ENCODE measurements at places on chromosomes 4 and X. TPM values are rescaled to one million over a fixed set of nuclear protein-coding genes. Genes with fewer than 3 reads are reported as not detected.

Gene PDCL2
- not detected for polyA plus RNA-seq

Gene RAB33A
- 7.6 TPM for polyA plus RNA-seq

Gene GLRA2
- not detected for polyA plus RNA-seq

Gene HSPA4L
- polyA plus RNA-seq: not detected

Gene DCLK2
- polyA plus RNA-seq: 0.06 TPM

Gene STATH
- not detected for polyA plus RNA-seq

Gene ATP1B4
- not detected for polyA plus RNA-seq

Gene MTMR8
- polyA plus RNA-seq: 2.7 TPM

Gene SORCS2
- not detected for polyA plus RNA-seq

Gene OTUD5
- polyA plus RNA-seq: 33.8 TPM

Gene DAPP1
- polyA plus RNA-seq: 17.7 TPM

Gene CT45A3
- not detected for polyA plus RNA-seq

DNA sequence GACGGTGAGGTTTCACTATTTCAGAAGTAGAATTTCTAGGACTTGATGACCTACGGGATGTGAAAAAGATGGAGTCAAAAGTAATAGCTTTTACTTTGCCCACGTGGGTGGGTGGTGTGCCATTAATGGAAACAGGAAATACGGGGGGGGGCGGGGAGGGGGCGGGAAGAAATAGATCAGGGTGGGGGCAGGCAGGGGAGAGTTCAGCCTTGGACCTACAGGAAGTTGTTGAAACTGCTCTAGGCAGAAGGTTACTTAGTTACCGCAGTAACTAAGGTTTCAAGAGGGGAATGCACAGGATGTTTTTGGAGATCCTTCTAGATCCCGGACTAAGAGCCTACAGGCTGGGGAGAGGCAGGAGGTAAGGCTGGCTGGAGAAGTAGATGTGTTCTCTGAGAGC, 3.6 kb upstream of the FHL1 start:
- peak; percentile 25 for DNase-seq

GRCh38 chr4:24853142-24853541, 57.8 kb downstream of the SOD3 start:
- DNase-seq: no peak

- no peak for DNase-seq
These were observed 9.3 kb downstream of the APOO start for GRCh38 chrX:23898412-23898959.

DNA sequence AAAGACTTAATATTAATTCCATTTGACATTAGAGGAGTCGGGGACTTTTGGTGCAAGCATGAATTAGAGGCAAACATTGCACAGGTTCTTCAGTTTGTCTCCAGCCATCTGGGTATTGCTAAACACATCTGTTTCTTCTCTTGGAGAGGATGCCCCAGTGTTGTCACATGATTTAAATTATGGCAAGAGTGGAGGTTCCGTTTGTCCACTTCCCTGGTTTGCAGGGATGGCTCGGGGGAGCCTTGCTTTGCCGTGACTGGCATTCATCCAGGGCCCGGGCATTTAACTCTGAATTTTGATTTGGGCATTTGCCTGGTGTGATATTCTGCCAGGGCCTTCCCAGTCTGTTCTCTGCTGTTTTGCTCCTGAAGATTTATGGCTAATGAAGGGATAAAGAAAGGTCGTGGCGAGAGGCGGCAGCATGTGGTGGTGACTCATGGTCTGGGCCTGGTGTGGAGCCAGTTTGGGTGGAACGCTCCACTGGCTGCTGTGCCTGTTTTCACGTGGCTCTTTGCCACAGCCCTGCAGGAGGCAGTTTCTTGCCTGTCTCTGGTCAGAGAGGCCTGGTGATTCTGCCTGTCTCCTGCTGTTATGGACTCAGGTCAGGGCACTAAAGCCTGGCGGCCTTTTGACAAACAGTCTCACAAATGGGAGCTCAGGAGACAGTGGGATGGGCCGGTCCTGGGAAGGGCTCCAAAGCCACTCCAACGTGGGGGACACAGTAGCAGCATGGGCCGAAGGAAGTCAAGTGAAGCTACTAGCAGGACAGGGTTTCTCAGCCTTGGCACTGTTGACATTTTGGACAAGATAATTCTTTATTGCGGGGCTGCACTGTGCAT, 99.4 kb upstream of the PGRMC2 start:
- DNase-seq: no peak

DNA sequence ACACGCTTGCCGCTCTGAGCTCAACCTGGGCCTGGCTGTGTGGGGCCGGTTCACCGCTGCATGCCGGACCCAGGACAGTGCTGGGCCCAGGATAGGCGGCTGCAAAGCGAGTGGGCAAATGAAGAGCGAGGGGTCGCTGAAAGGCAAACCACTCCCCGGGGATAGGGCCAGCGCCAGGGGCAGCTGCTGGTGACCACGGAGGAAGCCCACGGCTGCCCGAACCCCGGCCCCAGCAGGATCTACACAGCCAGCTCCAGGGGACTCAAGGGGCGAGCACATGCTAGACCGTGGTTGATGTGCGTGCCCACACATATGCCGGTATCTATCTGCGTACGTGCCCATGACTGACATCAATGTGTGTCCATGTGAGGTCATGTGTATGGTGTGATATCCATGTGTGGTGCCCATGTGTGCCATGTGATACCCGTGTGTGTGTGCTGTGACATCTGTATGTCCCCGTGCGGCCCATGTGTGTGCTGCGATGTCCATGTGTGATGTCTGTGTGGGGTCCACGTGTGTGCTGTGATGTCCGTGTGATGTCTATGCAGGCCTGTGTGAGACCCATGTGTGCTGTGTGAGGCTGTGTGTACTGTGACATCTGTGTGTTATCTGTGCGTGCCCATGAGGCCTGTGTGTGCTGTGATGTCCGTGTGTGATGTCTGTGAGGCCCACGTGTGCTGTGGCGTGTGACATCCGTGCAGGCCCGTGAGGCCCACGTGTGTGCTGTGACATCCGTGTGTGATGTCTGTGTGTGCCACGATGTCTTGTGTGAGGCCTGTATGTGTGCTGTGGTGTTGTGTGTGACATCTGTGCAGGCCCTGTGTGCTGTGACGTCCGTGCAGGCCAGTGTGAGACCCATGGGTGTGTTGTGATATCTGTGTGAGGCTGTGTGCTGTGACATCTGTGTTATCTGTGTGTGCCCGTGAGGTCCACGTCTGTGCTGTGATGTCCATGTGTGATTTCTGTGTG, 24.8 kb downstream of the CTBP1 start:
- DNase-seq: no peak

DNA sequence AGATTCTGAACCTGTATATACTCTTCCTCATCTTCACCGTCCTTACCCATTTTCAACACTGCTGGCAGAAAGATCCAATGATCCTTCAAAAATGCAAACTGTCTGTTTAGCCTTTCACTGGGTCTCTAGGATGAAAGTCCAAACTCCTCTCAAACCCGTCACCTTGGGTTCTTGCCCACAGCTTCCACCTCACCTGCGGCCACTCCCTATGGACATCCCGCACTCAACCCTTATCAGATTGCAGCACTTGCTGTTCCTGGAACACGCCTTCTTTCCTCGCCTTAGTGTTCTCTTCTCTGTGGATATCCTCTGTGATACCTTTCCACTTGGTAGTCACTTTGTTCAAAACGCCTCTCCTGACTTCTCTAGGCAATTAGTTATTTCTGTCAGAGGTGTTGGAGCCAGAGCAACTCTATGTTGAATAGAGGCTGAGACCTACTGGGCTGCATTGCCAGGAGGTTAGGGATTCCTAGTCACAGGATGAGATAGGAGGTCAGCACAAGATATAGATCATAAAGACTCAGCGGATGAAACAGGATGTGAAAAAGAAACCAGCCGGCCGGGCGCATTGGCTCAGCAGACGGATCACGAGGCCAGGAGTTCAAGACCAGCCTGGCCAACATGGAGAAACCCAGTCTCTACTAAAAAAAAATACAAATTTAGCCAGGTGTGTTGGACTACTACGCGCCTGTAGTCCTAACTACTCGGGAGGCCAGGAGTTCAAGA, 4.2 kb upstream of the NOCT start:
- no peak for DNase-seq

DNA sequence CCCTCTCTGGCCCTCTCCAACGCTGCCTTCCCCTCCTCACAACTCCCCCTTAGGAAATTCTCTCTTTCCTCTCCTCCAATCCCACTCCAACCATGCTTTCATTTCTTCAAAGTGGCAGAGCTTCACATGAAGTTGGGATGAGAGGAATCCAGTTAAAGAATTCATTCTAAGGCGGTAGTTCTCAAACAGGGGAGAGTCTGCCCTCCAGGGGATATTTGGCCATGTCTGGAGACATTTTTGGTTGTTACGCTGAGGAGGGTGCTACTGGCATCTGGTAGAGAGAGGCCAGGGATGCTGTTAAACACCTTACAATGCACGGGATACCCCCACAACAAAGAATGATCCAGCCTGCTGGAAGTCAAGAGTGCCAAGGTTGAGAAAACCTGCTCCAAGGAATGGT, 40.5 kb upstream of the PHKA2 start:
- no peak for DNase-seq

DNA sequence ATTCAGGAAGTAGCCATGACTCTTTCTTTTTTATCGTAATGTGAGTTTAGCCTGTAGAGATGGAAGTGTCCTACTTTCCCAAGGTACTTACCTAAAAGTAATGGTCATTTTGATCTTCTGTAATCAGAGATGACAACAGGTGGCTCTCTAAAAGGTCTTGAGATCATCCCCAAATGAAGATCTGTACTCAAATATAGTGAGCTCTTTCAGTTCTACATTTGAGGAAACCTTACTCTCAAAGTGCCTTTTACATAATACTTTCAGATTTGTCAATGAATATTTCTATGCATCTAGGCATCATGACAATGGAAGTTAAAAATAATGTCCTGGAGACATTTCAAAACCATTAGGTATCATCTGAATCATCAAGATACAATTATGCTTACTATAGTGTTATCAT, 17.2 kb upstream of the MND1 start:
- no peak for DNase-seq

DNA sequence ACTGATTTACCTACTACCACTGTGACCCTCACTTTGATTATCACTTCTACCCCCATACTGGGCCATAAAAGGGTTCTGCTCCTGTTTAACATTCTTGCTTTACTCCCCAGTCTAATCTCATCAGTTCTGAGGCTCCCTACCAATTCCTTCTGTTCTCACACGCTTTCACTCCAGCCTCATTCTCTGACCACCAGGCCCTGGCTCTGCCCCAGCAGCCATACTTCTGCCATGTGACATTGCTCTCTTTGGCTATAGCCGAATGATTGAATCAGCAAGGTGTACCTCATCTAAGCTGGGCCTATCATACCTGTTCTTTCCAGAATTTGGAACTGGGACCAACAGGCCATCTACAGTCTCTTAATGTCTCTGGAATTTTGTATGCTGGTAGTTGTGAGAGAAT, 14.4 kb upstream of the ELF2 start:
- no peak for DNase-seq

- no peak for DNase-seq
These were observed 317.9 kb downstream of the OPHN1 start for GRCh38 chrX:68115371-68115770.

DNA sequence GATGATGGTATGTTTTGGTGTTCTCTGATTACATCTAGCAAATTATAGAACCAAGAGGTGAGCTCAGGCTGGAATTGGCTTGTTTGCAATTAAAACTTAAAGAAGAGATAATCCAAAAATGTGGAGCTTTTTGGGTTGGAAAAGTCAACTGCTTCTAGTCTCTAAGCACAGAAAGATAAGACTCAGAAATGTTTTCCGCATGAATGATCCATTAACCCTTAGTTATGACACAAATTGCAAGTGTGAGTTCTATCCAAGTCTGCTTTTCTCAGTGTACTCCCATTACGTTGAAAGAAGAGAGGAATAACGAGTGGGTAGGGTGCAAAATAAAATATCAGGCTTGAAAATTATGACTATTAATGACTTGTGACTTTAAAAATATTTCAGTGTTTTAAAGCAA, 38.5 kb downstream of the HPGD start:
- no peak for DNase-seq

DNA sequence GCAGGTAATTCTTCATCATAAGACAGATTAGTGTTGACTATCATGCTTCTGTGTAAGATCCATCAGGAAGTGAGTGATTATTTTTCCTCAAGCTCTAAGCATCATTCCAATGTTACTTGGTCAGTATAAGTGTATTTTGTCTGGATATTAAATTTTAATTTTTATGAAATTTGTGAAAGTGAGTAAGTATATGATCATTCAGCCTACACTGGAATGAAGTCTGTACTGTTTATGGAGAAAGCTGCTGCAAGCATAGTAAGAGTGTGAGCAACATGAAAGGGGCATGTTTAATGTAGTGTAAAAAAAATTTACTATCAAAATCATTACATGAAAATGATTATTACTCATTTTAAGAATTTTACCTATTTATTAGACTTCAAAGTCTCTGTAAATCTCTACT, 84.8 kb downstream of the IL15 start:
- DNase-seq: no peak

- DNase-seq: no peak
These were observed 11.6 kb downstream of the POLR2B start for GRCh38 chr4:56990109-56990905.

- no peak for DNase-seq
These were observed 39.5 kb upstream of the TBC1D19 start for GRCh38 chr4:26544421-26544820.

DNA sequence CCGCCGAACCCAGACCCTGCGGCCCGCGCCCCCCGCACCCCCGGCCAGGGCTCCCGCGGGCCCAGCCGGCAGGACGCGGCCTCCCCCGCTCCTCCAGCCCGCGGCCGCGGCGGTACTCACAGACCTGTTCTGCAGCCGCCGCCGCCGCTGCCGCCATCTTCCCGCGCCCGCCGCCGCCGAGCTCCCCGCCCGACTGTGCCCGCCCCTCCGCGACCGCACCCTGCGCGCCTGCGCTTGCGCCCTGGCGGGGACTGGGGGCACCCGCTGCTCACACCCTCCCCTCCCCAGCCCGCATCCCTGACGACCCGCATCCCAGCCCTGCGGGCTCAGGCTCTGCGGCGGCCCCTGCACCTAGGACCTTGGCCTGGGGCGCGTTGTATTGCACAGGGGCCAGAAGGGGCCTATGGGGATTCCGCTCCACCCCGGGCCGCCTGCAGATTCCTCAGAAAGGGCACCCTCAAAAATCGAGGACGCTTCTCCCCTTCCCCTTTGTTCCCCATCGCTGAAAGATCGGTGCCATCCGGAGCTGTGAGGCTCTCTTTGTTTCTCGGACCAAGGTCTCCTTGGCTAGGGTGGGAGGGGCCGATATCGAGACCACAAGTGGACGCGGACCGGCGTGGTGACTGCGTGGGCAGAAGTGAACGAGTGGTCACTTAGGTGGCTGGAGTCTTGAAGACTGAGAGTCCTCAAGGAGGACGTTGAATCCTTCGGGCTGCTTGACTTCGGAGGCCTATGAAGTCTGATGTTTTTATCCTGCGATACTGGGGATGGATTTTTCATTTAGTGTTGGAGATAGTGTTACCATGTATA, at the start of gene SGCB:
SGCB (minus strand) TSS at position 197 of the 810 bp plus-strand sequence; CDS start at position 157, 40 bp downstream.
- peak; percentile 60 for DNase-seq
